Brain (organoid and tissue), 16 donors: ENCODE measurements at places on chromosomes 4 and X.

GRCh38 chr4:181674315-181674875 is 568.8 kb upstream of the TENM3 start:
- no peak for DNase-seq

- no peak for DNase-seq
Measured at GRCh38 chr4:146381263-146381872, 140.4 kb downstream of the SLC10A7 start.

DNA sequence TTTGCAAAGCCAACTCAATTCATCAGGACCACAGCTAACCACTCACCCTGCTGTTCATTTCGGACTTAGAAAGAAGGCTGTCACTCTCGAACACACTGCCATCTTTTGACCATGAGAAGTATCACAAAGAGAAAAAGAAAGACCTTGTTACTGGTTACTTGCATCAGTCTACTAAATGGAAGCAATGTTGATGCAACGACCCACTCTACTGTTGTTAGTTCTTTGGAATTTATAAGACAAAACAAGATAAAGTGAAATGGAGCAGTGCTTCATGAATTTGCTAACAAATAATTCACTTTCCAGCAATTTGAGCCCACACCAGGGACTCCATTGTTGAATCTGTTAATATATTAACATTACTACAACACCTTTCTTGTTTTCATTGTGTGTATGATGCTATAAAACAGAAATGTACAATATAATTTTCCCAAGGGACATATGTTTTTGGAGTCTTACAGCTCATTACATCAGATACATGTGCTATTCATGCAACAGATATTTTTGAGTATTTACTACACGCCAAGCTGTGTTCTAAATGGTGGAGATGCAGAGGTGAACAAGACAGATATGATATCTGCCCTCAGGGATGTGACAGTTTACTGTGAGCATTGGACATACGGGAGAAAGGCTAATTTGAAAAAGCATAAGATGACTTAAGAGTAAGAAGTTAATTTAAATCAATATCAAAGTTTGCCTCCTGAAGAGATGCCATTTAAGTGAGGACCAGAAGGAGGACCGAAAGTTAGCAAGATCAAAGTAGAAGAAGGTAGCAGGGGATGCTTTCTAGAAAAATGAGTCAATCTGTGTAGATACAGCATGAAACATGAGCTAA is 87.2 kb downstream of the AREG start:
- peak; percentile 43 for DNase-seq

DNA sequence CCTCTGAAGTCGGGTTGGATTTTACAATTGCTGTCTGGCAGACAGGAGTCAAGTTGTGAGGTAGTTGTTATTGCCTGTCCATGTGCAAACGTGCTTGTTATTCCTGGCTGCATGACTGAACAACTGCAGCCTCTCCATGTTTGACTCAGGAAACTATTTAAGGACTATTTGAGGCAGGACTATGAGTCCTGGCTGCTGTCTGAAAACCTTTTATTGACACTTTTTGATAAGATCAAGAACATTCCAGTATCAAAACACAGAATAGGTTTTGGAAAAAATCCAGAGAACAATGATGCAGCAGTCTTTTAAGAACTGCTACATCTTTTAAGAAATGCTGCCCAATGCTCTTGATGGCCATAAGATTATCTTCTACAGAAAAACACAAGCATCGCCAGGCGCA is 10.0 kb upstream of the SPRY1 start:
- DNase-seq = no peak

- DNase-seq = no peak
Measured at GRCh38 chr4:47733302-47734175, 104.3 kb downstream of the CORIN start.

GRCh38 chrX:133916984-133917722 is 68.2 kb downstream of the GPC3 start:
- DNase-seq = no peak

DNA sequence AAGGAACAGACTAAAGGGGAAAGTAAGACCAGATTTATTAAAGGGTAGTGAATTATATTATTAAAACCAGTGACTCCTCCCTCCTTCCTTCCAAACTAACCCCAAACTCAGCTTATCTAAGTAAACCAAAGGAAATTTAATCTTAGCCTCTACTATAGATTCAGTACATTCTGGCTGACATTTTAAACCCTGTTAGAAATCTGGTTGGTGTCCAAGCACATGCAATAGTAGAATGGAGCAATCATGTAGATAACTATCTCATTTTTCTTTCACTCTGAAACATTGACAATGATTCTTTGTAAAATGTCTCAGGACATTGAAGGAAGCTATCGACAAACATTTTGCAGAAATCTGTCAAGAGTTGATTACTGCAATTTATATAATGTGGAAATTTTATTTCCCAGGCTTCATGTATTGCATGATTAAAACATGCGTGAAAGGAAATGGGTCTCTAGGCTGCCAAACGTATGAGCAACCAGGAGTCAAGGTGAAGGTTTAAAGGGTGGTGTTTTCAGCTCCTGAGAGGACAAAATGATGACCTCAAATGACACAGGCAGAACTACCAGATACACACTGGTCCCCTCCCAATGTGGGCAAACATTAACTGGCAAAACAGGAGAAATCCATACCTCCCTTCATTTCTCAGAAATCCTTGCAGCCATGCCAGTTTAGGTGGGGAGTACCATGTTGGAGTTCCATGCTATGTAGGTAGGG is 58.2 kb upstream of the RBM47 start:
- no peak for DNase-seq

GRCh38 chr4:25954293-25954904 is 40.4 kb downstream of the SMIM20 start:
- no peak for DNase-seq

GRCh38 chr4:137509855-137510282 is 22.4 kb downstream of the PCDH18 start:
- no peak for DNase-seq

DNA sequence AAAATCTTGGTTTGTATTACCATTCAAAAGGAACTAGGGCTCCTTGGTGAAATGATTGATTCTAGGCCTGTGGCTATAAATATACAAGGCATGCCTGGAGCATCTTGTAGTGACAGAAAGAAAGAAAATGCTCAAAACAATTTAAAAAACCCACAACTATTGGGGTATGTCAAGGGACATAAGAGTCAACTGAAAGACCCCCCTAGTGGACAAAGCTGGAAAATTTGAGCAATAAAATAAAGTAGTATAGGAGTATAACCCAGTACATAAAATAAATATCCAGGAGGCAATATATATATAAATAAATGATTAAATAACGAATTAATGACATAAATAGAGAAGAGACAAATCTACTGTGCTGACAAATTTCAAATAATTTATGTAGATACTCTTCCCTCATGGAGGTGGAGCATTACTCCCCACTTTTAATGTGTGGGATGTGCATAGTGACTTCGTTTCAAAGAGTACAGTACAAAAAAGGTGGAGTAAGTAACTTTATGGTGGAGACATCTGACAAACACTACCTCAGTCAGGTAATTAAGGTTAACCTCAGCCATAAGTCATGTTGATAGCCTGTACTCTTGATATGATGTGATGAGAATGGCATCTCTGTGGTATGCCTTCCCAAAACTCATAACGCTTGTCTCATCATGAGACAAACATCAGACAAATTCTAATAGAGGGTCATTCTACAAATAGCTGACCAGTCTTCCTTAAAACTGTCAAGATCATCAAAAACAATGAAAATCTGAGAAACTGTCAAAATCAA is 185.0 kb upstream of the GLRA2 start:
- DNase-seq = no peak

- no peak for DNase-seq
Measured at GRCh38 chr4:186500721-186501304, 54.6 kb downstream of the MTNR1A start.

DNA sequence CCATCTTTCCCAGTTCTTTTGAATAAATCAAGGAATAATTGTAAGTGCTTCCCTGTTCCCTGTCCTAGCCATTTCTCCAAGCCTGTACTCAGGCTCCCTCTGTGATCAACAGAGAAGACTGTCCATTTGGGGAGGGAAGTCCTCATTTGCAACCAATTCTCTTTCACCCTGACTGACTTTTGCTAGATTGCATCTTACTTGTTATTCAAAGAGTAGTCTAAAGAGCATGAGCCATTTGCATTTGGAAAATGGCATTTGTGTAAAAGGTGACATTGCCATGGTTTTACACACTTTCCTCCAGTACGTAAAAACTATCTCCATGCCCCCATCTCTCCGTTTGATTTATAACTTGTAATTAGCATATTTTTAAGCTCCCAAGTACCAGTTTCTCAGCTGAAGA is 110.6 kb downstream of the MBNL3 start:
- no peak for DNase-seq

GRCh38 chrX:150372280-150372679 is 9.2 kb downstream of the MAMLD1 start:
- DNase-seq = peak; percentile 61

DNA sequence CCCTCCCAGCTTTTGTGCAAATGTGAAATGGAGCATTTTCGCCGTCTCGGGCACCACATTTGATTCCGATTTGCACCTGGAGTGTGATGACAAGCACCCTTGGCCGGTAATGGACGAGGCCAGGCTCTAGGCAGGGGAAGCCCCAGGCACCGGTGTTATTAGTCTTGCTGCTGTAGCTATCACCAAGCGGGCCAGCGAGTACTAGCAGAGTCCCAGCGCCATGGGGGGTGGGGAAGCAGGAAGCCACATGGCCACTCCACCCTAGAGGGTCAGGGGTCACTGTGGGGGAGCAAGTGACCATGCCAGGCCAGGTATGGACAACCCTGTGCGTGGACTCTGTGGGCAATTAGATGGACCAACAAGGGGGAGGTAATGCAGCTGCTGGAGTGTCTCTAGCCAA is 88.8 kb downstream of the CPZ start:
- no peak for DNase-seq

DNA sequence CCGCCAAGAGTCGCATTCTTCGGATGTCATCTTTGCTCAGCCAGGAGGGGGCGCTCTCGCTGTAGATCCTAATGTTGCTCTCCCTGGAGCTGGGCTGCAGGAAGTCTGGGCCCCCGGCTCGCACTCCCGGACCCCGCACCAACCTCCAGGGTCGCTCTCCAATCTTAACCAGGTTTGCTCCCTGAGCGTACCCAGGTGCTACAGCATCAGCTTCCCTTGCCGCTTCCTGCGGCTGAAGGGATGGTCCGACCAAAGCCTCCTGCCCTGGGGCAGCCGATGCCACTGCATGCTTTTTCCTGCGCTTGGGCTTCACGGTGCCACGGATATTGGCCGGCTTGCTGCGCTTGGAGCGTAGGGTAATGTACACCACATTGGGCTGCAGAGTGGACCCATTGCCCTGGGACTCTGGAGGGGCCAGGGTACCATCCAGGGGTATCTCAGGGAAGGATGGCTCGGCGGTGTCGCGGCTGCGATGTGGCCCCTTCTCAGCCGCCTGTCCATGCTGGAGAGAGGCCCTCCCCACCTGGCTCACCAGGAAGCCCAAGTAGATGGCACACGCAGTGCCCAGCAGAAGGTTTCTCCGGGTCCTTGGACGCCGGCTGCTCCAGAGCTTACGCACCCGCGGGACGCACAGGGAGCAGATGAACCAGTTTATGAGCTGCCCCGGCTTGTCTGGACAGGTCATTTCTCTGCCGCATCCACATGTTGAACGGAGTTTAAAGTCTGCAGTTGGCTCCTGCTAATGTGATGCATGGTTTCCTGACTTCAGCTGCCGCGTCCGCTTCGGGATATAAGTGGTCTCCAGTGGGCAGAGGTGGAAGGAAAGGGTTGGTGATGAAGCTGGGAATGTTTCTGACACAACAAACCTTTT is 1.9 kb downstream of the GASK1B start:
- DNase-seq = no peak

- DNase-seq = no peak
Measured at GRCh38 chrX:105307762-105308161, 87.3 kb upstream of the TEX13A start.

DNA sequence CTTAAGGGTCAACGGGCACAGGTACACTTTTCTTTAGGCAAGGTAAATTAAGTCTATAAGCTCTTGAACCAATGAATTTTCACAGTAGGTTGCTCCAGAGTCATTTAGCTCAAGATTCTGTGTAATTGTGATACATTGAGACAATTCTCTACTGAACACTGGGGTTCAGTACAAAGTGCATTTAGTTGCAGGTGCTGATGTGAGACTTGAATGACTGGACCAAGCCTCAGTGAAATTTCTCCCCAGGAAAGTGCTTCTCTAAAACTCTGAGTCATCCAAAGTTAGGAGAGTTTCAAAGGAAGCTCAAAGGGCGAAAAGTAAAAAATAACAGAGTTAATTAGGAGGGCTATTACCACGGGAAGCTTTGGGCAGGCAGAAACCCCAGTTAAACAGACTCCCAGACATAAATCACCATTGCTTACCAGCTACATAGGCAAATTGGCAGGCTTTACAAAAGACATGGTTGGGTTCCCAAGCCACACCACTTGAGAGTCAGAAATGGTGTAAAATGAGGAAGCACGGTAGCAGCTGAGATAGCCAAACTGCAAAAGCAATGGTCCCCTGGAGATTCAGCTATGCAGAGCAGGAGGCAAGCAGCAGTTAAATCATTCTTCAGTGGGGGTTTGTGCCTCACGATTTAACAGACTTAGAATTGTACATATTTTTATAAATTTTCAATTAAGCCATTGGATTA is 202.6 kb downstream of the PCDH19 start:
- DNase-seq = no peak

- DNase-seq = no peak
Measured at GRCh38 chr4:151043803-151044515, 28.9 kb upstream of the LRBA start.

DNA sequence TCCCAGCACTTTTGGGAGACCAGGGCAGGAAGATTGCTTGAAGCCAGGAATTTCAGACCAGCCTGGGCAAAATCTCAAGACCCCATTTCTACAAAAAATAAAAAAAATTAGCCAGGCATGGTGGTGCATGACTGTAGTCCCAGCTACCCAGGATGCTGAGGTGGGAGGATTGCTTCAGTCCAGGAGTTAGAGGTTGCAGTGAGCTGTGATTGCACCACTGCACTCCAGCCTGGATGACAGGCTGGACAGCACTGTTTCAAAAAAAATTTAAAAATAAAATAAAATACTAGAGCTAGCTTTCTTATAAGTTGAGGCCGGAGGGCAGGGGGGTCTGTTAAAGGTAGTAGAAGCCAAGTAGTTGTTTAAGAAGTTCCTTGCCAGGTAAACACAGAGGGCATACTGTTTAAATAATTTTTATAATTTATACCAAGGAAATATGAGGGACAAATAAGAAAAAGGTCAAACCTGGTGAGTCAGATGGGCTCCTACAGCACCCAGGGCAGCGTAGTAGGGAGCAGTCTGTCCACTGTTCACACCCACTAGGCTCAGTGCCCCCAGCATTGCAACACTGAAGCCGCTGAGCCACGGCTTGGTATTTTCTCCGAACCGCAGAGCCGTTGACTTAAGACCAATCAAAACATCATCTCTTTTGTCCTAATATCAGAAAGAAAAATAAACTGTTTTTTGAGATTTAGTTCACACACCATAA is 17.3 kb downstream of the COQ2 start:
- DNase-seq = no peak

GRCh38 chrX:66634272-66634671 is 4.6 kb downstream of the EDA2R start:
- DNase-seq = no peak

GRCh38 chr4:61406677-61407076 is 206.6 kb downstream of the ADGRL3 start:
- DNase-seq = no peak

DNA sequence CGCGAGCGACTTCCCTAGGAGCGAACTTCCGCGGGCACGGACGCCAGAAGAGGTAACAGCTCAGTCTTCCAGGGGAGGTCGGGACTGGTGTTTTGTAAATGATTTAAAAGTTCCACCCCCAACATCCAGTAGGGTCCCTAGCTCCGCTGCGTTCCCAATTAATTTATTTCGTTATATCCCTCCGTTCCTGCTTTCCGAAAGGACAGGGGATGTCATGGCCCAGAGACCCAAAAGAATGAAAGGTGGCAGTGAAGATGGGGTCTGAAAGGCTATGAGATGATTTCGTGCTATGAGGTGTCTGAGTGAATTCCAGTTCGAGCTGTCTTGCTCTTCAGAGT is 373 bp upstream of the SMIM43 start:
- DNase-seq = no peak
